ENCODE measurements at places on chromosomes 7 and 10. TPM values are rescaled to one million over a fixed set of nuclear protein-coding genes. Genes with fewer than 3 reads are reported as not detected.

The COL1A2 gene
- 2,430 TPM for total RNA-seq

The GBX1 gene
- total RNA-seq = not detected

The PPIF gene
- 63.4 TPM for total RNA-seq

The NPSR1 gene
- total RNA-seq = not detected

The SGCE gene
- 135 TPM for total RNA-seq

The KNDC1 gene
- total RNA-seq = 0.58 TPM

The FAM20C gene
- total RNA-seq = 71.2 TPM

The SFRP4 gene
- total RNA-seq = under 0.01 TPM

The CACNB2 gene
- 0.35 TPM for total RNA-seq

The GOLGA7B gene
- total RNA-seq = not detected

The SPDYE11 gene
- not detected for total RNA-seq

The CABCOCO1 gene
- total RNA-seq = 0.53 TPM

The PFKFB3 gene
- 5.2 TPM for total RNA-seq

The HABP2 gene
- total RNA-seq = not detected

The ZC3HAV1 gene
- 28.8 TPM for total RNA-seq

The PRSS37 gene
- not detected for total RNA-seq

The UCN3 gene
- not detected for total RNA-seq

The CXCL12 gene
- 76.7 TPM for total RNA-seq

The ASB10 gene
- total RNA-seq = not detected

The ELN gene
- 1.7 TPM for total RNA-seq
